ENCODE measurements at places on chromosomes 2 and 18.
A peak's percentile ranks its signal among the peaks of the same experiment; 100 is the strongest.

GRCh38 chr2:102166189-102166845, 20.5 kb upstream of the IL1RL2 start:
- peak; percentile 36 for DNase-seq

- DNase-seq = no peak
These were observed 3.1 kb downstream of the CCL20 start for GRCh38 chr2:227816507-227817294.

DNA sequence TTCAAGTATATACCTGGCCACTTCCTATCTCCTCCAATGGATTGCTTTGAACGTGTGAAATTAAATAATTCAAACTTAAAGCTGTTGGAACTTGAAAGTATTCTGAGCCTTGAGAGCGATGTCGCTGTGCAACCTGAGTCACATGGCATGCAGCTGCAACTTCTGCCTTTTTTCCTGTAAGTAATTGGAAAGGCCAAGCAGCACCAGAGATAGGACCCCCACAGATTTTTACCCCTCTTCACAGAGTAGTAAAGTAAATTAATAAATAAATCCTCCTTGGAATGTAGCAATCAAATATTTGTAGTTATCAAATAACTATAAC, 3.2 kb upstream of the RNF149 start:
- no peak for DNase-seq

- no peak for DNase-seq
These were observed 1193.5 kb upstream of the ACVR2A start for GRCh38 chr2:146651361-146651760.

DNA sequence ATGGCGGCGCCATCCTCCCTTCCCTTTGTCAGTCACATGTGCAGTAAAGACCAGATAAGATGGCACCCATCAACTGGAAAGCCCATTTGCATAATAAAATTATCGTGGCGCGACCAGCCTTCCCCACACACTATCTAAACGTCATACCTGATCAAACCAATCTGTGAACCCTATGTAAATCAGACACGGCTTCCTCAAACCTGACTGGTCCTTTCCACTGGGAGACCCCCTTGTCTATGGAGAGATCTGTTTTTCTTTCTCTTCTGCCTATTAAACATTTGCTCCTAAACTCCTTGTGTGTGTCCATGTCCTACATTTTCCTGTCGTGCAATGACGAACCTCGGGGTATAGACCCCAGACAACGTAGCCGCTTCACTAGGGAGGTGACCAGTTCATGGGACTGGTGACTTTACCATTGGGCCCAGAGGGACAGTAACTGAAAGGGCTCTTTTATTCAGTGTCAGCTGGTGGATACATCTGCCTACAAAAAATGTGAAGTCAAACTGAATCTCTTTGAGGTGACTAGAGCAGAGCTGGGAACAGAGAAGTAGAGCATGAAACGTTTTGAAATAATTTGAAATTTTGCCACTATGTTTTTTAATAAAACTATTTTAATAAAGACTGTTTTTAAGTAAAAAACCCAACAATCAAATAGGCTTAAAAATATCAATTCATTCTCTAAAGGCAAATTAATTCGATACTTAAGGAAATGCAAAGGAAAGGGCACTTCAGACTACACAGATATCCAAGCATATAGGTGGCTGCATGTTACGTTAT, 87.5 kb downstream of the SOCS6 start:
- no peak for DNase-seq

- no peak for DNase-seq
These were observed 2.9 kb upstream of the DPYSL5 start for GRCh38 chr2:26845021-26845420.

- no peak for DNase-seq
These were observed 119.3 kb downstream of the ABCA12 start for GRCh38 chr2:215019085-215019484.

- no peak for DNase-seq
These were observed 86.6 kb downstream of the CD8B2 start for GRCh38 chr2:106573773-106574172.

DNA sequence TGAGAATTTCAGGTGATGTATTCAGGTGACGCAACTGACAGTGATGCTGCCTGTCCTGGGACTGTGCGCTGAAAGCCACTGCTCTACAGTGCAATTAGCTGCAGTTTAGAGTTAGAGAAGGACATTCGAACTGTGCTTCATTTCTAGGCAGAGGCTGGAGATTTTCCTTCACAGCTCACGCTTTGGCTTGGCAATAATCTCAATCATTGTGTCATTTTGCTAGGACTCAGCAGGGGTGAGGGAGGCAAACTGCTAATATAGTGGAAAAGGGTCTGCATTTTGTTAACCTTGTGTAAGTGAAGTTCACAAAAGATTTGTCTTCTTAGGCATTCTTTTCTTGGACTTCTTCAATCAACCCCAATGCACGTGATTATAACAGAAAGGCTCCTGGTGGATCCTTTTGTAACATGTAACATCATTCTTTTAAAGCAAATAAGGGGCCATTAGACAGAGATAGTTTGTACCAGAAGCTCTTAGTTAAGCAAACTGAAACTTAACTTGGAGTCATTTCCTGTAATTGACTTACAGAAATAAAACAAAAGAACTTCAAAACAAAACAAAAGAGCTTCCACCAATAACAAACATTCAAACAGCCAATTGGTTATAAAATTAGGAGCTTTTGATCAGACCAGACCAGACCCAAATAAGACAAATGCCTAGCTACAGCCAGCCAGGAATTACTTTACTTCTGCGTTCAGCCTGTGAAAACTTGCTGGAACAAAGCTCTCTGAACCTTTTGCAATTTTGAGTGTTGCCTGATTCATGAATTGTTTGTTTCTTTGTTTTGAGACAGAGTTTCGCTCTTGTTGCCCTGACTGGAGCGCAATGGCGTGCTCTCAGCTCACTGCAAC, 1376.3 kb upstream of the CELF4 start:
- DNase-seq = no peak

GRCh38 chr2:130380096-130380934, 24.5 kb downstream of the PTPN18 start:
- DNase-seq = peak; percentile 44

GRCh38 chr2:203361495-203361894, 33.3 kb downstream of the ABI2 start:
- DNase-seq = no peak

DNA sequence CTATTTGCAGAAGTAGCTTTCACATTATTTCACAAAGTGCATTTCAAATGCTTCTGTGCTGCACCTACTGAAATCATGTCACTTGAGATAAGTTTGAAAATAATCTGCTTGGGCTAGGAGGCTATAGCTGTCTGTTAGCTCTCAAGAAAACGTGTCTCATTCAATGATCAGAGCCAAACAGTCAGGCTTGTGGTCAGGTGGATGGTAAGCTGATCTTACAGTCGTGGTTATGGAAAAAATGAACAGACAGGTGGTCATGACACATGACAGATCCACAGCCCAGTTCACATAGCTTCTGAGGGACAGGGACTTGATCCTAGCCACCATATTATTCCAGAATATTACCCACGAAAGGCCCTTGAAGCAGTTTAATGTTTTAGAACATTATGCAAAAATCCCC, 26.5 kb upstream of the RFX8 start:
- DNase-seq = no peak

- no peak for DNase-seq
These were observed 9.0 kb downstream of the ZNF516 start for GRCh38 chr18:76486038-76486437.

DNA sequence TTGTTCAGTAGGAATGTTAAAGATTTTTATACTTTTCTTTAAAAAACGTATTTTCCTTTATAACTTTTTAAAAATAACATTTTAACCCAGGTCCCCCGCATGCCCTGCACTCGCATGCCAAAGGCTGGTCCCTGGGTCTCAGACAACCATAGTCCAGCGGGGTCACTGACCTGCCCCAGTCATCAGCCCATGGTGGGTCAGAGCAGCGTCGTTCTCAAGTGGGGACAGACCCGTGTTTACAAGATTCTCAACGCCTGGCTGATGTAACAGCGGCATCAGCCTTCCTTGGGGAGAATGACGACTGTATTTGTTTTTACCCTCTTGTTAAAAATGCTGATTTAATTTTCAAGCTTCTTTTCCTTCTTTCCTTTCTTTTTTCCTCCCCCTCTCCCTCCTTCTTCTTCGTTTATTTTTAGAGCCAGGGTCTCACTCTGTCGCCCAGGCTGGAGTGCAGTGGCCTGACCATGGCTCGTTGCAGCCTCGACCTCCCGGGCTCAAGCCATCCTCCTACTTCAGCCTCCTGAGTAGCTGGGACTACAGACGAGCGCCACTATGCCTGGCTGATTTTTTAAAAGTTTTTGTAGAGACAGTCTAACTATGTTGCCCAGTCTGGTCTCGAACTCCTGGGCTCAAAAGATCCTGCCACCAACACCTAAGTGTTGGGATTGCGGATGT, 1.0 kb upstream of the EFHD1 start:
- no peak for DNase-seq

DNA sequence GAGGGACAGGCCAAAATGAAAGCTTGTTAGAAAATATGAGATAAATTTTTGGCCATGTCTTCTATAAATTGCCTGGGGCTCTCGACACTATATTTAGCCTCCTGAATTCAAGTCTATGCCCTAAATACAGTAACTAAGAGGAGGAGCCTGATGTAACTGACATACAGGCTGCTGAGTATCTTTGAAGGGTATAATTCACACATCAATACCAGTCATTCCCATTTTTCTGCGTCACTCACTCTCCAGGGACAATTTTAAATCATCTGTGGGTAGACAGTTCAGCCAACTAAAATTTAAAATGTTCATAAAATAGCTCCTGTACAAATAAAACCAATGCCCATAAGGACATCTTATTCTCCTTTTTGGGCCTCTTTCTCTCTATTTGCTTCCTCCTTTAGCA, 105.9 kb downstream of the AP1S3 start:
- DNase-seq = no peak

DNA sequence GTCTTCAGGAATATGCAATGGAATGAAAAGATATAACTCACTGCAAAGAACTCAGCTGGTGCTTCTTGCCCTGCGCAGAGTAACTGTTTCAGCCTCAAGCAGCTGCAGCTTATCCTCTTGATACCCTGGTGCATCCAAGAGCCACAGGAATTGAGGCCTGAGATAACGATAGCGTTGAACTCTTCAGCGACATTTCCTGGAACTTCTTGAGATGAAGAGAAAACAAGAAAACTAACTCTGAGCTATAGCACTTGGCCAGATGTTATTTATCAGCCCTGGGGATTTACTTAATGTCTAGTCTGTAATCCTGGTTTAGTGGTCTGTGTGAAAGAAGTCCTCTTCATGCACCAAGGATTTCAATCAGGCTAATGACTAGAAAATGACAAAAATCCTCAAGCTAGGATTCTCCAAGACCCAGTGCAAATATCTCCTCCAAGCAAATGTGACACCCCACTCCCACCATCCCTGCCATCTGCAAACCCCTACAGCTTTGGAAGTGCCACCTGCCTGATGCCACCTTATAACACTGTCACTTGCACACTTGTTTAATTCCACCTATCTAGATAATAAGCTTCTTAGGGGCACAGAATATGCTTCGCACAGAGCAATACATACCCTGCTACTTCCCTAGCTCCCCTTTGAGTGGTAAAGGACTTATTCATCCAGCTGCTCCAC, 40.6 kb downstream of the EHD3 start:
- no peak for DNase-seq

- no peak for DNase-seq
These were observed 224.8 kb upstream of the PXDN start for GRCh38 chr2:1968988-1969700.

GRCh38 chr2:200225951-200226350, 80.5 kb upstream of the SPATS2L start:
- DNase-seq = no peak

DNA sequence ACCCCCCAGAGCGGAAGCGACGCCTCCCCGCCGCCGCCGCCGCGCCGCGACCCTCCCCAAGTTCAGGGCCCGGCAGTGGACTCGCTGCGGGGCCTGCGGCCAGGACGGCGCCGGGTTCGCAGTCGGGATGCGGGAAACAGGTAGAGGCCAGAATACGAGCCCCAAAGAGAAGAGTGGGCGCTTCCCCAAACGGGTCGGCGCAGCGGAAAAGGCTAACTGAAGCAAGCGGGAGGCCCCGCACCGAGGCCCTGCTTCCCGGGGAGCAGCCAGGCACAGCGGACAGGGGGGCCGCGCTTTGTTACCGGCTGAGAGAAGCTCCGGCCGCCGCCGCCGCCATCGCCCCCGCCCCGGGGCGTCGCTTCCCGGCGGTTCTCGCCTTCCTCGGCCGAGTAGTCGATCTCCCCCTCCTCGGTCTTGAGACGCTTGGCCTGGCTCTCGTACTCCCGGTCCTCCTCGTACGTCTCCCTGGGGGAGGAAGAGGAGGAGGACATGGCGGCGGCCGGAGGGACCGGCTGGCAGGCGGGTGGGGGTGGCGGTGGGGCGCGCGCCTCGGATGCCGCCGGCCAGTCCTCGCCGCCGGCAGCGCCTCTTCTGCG, 494 bp downstream of the HNRNPLL start:
- DNase-seq = no peak

DNA sequence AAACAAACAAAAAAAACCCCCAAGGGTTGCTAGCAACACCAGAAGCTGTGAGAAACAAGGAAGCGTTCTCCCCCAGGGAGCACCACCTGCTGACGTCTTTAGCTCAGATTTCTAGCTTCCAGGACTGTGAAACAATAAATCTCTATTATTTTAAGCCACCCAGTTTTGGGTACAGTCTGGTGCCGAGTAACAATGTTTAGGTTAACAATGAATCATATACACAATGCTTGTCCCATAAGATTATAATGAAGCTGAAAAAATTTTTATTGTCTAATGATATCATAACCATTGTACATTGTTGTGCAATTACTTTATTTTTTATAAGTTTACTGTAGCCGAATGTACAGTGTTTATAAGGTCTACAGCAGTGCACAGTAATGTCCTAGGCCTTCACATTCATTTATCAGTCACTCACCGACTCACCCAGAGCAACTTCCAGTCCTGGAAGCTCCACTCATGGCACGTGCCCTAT, 72.1 kb upstream of the CAB39 start:
- peak; percentile 38 for DNase-seq

Measured in A172 (cell line).